Psoas muscle (tissue), 8 donors: ENCODE measurements at places on chromosomes 4 and X. TPM values are rescaled to one million over a fixed set of nuclear protein-coding genes. Genes with fewer than 3 reads are reported as not detected.

Gene QDPR
- total RNA-seq, result 40.2 TPM

Gene RAB41
- not detected for total RNA-seq

Gene PABPC4L
- total RNA-seq, result 0.75 TPM

Gene NUDT11
- total RNA-seq, result 0.17 TPM

Gene RNF128
- 4.8 TPM for total RNA-seq

Gene HTR2C
- total RNA-seq, result not detected

Gene RADX
- total RNA-seq, result 1.3 TPM

Gene TBX22
- not detected for total RNA-seq

Gene SPATA4
- total RNA-seq, result 0.38 TPM

Gene TMEM31
- not detected for total RNA-seq

Gene MID2
- 18.6 TPM for total RNA-seq

Gene CENPU
- total RNA-seq, result 0.74 TPM

Gene NKX6-1
- total RNA-seq, result not detected

Gene SLC7A11
- total RNA-seq, result 0.52 TPM

Gene TEX13B
- total RNA-seq, result not detected

Gene AWAT2
- total RNA-seq, result not detected

Gene HOPX
- 4.7 TPM for total RNA-seq

Gene CXXC4
- 0.08 TPM for total RNA-seq

Gene TRAM1L1
- total RNA-seq, result 0.25 TPM

Gene HSD17B13
- total RNA-seq, result 0.17 TPM

Gene NXF2B
- total RNA-seq, result not detected

Gene GCNA
- 2.1 TPM for total RNA-seq

Gene PAK3
- 0.71 TPM for total RNA-seq
